ENCODE measurements at places on chromosomes 12 and 14.

DNA sequence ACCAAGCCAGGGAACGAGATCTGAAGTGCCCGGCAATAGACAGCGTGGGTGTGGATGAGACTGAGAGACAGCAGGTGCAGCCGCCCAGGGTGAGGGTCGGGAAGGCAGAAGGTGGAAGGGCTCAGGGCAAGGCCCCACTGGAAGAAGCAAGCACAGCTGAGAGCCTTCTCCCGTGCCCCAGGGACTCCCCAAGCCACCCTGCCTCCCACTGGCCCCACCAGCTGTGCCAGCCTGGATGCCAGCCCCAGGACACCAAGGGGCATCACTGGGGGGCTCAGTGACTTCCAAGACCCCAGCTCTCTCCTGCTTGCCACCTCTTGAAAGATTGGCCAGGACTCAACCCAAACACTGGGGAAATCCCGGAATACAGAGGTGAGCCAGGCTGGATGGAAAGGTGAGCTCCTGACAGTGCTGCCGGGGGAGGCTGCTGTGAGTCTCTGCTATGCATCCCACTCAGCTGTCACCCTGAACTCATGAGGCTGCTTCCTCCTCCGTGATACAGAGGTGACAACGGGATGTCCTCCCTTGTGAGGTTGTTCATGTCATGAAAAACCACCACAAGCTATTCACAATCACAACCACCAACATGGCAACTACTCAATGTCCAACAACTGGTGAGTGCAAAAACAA lies 13.8 kb downstream of the TESC start:
- no peak for DNase-seq

DNA sequence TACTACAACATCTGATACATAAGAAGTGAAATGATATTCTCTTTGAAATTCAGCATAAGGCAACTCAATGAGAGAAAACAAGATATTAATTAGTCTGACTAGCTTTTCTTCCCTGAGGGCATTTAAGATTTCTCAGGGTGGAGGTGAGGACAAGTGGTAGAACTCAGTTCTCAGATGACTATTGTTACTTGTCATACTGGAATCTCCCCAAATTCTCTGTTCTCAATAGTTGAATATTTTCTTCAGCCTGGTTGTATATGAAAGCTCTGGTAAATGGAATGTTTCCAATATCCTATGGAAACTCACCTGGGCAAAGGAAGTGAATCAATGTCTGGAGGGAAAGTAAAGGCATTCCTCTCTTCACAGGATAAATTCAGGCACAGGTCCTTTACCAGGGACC lies 18.2 kb upstream of the ITGA5 start:
- DNase-seq, result no peak

- DNase-seq, result no peak
Observed at GRCh38 chr12:21500786-21501257, 613 bp downstream of the RECQL start.

DNA sequence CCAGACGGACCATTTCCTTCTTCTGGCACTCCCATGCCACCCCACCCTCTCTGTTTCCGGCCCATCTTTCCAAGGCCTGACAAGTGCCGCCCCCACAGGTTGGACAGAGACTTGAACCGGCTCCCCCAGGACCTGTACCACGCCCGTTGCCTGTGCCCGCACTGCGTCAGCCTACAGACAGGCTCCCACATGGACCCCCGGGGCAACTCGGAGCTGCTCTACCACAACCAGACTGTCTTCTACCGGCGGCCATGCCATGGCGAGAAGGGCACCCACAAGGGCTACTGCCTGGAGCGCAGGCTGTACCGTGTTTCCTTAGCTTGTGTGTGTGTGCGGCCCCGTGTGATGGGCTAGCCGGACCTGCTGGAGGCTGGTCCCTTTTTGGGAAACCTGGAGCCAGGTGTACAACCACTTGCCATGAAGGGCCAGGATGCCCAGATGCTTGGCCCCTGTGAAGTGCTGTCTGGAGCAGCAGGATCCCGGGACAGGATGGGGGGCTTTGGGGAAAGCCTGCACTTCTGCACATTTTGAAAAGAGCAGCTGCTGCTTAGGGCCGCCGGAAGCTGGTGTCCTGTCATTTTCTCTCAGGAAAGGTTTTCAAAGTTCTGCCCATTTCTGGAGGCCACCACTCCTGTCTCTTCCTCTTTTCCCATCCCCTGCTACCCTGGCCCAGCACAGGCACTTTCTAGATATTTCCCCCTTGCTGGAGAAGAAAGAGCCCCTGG lies 1.2 kb upstream of the CMTM5 start:
- DNase-seq, result no peak

GRCh38 chr12:124636138-124636978 lies 68.9 kb upstream of the NCOR2 start:
- DNase-seq, result no peak

GRCh38 chr12:50221228-50222008 lies 54.2 kb upstream of the CERS5 start:
- peak; percentile 21 for DNase-seq

DNA sequence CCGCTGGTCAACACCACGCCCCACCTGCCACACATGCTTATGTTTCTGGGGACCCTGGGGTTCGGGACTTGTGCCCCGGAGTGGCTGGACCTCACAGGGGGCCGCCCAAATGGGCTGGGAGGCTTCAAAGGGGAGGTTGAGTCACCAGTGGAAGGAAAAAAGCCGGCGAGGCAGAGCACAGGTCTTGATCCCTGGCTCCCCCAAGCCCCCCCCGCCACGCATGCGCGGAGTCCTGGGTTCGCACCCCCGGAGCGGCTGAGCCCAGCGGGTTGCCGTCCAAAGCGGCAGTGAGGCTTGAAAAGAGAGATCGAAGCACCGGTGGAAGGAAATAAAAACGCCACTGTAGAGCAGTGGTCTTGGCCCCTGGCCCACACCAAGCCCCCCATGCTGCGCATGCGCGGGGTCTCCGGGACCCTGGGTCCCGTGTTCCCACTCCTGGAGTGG lies 313.5 kb downstream of the ALG10 start:
- DNase-seq, result no peak

GRCh38 chr12:95484524-95484923 lies 10.6 kb downstream of the METAP2 start:
- no peak for DNase-seq

- no peak for DNase-seq
Observed at GRCh38 chr12:47194501-47194900, 114.7 kb upstream of the AMIGO2 start.

DNA sequence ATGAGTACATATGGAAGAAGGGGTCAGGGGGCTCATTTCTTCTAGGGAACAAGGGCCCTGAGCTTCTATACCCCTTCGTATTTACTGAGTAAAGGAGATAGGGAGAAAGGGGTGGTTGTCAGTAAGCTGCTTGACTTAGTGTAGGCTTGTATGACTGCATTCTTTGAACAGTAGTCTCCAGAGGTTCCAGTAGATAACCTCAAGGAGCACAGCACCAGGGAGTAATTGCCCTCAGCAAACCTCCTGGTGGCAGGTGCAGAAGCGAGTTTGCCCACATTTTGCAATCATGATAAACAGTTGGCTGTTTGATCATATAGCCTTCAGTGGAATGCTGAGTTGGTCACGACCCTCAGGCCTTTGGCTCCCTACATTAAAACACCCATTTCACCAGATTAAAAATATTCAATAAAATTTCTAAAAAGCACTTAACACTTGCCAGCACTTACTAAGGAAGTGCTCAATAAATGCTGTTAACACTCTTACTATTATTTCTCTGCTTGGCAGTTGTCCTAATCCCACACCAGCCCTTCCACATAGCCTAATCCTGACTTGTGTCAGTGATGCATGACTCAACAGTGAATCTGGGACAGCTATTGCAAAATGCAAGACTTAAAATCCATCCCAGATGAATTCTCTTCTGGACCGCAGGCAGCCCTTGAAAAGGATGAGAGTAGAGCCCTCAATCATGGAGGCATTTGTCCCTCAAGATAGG lies 3.7 kb upstream of the DHRS4L2 start:
- DNase-seq, result no peak

- no peak for DNase-seq
Observed at GRCh38 chr12:452667-453210, 7.0 kb upstream of the B4GALNT3 start.

GRCh38 chr12:131057211-131057721 lies 103.6 kb downstream of the ADGRD1 start:
- no peak for DNase-seq

DNA sequence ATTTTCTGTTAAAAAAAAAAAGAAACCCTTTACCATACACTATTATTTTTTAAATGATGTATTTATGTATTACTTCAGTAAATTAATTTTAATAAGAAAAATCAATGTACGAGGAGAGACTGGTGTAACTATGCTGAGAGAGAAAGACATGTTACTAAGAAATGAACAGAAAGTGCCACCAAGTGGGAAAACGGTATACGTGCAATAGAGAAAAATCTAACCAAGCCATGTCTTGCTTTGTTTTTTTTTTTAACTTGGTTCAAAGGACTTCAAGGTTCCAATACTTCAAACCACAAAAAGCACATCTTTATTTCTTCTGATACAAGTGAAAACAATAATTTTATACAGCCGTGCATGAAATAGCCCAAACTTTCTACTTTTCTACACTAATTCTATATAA lies 22.9 kb downstream of the NDUFA12 start:
- DNase-seq, result no peak

DNA sequence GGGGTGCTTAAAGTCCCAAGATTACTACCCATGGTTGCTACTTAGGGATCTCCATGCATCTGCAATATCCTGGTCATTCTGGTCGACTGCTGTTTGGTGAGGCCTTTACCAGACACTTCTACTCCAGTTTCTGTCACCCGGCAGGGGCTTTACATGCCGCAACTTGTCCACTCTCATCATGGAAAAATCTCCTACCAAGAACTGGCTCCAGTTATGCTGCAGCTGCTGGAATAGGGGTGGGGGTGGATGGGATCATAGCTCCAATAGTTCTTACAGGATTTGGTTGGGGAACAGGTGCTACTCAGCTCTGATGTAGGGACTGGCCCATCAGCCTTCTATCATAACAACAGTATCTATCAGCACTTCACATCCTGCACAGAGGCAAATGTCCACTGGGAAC lies 51.6 kb downstream of the SPTB start:
- no peak for DNase-seq

DNA sequence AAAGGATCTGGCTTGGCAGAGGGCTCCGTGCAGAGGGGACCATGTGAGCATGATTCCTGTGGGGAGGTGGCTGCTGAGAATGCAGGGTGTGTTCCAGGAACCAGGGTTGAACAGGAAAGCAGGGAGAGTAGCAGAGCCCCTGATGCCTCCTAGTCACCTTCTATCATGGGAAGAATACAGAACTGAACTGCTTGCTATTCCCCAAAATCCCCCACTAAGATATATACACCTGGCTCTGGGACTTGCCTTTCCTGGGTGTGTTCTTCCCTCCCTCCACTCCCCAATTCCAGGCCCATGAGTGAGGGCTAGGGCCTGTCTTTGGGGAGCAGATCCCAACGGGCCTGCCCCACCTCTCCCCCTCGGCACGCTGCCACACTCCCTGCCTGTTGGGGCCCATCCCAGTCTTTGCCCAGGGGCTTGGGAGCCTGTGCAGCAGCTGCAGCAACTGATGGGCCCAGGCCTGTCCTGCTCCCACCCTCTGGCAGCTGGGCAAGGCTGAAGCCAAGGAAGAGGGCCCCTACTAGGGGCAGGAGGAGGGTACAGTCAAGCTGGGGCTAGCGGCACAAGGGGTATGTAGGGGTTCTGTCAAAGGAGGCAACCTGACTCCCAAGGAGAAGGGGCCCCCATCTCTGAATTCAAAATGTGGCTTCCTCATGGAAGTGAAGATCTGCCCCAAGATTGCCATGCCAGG lies 3.2 kb downstream of the AJUBA start:
- DNase-seq, result no peak

DNA sequence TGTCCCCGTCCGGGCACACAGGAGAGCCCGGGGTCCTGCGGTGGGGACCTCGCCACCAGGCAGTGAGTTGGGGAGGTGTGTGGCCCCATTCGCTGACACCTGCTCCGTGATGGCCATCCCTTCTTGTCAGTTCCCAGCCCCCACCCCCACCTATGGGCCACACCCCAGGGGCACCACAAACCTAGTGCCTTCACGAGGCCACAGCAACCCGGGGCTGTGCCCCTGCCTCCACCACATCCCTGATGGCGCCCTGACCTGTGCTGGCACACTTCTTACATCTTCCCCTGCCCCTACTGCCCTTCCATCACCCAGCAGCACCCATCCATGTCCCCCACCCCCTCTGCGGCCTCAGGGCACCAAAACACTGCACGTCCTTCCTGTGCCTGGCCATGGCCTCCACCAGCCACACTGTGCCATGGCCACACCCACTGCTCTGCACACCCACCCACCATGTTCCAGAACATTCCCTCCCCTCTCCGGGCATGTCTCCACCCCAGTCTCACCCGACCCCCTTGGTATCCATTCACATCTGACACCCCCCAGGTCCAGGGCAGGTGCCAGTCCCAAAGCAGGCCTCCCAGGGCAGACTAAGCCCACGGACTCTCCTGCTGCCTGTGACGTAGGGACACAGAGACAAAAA lies 24.4 kb downstream of the JAG2 start:
- DNase-seq, result no peak

GRCh38 chr12:122031342-122032216 lies 9.9 kb downstream of the BCL7A start:
- no peak for DNase-seq

Measured in neuronal stem cell (in vitro differentiated cells).